ENCODE measurements at places on chromosomes 5 and 9.

DNA sequence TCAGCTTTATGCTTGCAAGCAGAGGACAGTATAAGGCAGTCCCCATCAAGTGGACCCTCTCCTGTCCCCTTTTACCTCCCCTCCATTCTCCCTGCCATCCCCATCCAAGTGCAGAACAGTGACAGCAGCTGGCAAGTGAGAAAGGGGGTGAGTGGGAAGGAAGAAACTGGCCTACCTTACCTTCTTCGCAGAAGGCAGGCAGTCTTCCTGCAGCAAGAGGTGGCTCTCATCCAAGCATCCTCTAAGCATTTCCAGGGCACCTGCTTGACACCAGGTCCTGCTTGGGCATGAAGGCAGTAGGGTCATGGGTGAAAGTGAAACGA lies 77.3 kb upstream of the SH3PXD2B start:
- no peak for DNase-seq

- DNase-seq, result no peak
Observed at GRCh38 chr5:127685662-127686061, 17.5 kb upstream of the CCDC192 start.

DNA sequence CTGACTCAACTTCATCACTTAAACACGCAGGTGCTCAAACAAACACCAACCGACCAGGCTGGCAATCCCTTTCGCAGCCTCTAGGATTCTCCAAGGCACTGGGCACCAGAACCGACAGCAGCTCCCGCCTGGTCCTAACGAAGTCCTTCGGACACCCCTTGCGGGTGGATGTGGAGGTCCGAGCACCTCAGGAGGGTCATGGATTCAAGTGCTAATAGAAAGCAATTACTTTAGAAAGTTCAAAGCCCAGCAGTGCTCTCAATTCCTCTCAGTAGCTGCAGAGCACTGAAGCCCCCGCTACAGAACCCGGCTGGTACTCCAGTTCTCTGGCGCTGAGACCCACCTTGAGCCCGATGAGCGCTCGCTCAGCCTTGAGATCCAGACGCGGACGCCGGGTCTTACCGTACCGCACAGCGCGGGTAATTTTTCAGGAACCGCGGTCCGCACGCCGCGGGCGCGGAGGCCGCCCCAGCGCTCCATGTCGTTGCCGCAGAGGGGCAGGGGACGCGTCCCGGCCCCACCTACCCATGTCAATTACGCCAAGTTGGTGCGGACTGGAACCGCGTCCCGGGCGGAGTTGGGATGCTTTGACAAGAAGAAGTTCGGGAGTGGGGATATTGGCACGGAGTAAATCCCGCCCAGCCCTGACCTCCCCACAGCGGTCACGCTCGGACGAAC lies 638 bp downstream of the MARCHF3 start:
- DNase-seq, result no peak

DNA sequence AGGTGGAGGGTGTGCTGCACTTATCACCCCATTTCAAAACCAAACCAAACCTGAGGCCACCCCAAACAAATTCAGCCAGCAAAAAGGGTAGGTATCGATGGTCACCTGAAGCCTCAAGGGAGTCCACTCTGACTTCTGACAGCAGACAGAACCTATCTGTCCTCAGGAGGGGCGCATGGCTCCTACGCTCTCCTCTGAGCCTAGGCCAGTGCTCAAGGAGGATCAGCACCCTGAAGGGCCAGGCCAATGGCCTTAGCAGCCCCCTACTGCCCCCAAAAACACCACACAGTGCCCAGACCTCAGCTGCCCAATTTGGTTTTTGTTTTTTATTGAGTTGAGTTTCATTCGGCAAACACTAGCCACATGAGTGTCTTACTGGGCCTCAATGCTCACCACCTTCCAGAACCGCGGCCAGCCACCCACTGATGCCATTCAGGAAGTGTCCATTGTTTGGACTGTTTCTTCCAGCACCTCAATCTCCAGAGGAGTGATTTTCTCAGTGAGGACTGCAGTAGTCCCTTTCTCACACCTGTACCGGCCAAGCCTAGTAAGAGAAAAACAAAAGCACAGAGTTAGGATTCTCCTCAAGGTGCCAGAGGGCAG lies 62.0 kb downstream of the PSMB7 start:
- DNase-seq, result no peak

GRCh38 chr5:43298443-43298842 lies 14.8 kb downstream of the HMGCS1 start:
- DNase-seq, result no peak

DNA sequence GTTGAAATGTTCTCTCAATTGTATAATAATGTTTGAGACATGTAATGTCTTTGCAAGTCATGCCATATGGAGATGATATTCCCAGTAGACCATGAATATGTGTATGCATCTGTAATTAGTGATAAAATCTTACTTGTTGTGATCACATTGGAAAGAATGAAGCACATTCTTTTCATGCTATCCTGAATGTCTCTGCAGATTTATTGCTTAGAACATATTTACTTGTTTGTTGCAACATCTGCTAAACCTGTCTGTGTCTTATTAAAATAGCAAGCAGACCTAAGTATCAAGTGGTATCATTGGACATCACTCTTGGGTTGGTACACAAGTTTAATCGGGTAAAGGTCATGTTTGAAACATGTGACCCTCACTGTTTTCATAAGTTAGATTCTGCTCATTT lies 265.5 kb upstream of the CD180 start:
- DNase-seq, result no peak

- no peak for DNase-seq
Observed at GRCh38 chr5:173839117-173839713, 48.9 kb upstream of the CPEB4 start.

- DNase-seq, result no peak
Observed at GRCh38 chr9:133839822-133840329, 101.7 kb upstream of the SARDH start.

GRCh38 chr9:93456504-93456903 lies 3.1 kb upstream of the FAM120AOS start:
- no peak for DNase-seq

- no peak for DNase-seq
Observed at GRCh38 chr5:134784946-134785620, 26.5 kb downstream of the DDX46 start.

- peak; percentile 18 for DNase-seq
Observed at GRCh38 chr9:34675048-34675714, 12.7 kb upstream of the CCL27 start.

GRCh38 chr9:26054600-26055520 lies 376.6 kb upstream of the TUSC1 start:
- DNase-seq, result no peak

DNA sequence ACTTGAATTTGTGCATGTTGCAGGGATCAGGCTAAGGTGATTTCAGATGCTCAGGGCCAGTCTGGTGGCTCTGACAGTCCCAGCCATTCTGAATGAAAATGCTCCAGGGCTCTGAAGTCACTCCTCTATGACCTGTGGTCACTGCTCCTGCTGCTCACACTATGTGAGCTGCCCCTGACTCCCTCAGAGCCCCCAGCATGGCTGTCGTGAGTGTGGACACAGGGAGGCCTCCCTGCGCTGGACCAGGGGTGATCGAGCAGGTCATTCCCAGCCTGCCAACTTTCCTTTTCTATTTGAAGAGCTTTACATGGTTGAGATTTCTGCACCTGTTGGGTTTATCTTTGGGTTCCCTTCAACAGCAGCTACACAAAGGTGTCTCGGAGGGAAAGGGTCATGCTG lies 74.5 kb downstream of the WNK2 start:
- no peak for DNase-seq

DNA sequence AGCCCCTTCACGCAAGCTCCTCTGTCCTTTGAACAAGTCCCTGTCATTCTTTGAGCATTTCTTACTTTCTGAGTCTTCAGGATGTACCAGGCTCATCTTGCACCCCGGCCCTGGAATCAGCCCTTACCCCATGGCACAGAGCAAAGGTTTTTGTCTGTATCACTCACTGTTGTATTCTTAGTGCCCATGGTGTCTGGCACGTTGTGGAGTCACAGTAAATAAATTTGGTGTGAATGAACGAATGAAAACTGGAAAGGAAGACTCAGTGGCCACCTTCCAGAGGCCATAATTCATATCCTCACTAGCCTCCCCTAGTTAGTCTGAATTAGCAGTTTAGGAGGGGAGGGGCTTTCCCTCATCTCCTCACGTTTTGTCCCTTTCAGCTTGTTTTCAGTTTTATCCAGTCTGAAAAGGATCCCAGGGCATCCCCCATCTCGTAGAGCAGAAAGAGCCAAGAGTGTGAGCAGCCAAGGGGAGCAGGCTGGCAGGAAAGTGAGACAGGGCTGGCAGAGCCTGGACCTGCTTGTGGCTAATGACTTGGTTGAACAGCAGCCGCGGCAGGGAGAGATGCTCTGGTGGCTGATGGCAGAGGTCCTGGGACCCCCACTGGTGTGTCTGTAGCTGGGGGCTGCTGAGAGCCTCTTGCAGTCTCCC lies 42.7 kb downstream of the ZNF618 start:
- DNase-seq, result no peak

- DNase-seq, result no peak
Observed at GRCh38 chr9:72312386-72312987, 52.5 kb downstream of the ZFAND5 start.

- DNase-seq, result no peak
Observed at GRCh38 chr9:16030528-16031185, 477.8 kb downstream of the CCDC171 start.

DNA sequence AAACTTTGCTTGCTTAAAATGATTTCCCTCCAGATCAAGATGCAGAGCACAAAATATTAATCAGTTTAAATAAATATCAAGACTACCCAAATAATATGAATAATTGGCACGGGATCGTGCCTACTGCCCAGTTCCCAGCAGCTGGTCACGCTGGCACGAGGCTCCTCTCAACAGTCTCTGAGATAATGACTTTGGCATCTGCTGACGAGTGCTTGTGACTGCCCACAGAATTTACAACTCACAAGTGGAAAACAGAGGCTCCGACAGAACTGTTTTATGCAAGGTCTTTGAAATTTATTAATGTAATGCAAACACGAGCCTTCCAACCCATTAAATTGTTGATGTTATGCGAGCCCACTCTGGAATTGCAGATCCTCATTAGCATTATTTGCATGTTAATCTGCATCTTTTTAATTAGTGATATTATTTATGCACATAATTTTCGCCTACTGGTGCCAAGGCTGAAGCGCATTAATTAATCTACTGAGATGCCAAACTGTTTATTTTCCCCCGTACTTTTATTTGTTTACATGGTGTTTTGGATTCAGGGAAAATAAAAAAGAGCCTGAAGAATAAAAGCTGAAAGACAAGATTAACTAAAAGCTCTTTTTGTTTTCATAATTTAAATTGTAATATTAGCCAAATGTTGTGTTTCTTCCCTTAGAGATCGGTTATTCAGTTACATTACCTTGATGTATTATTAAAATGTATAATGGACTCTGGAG lies 369.3 kb upstream of the IRX1 start:
- no peak for DNase-seq

GRCh38 chr5:58113172-58113571 lies 346.7 kb downstream of the PLK2 start:
- DNase-seq, result no peak
